ENCODE measurements at places on chromosomes 3 and 15. TPM values are rescaled to one million over a fixed set of nuclear protein-coding genes. Genes with fewer than 3 reads are reported as not detected.

Gene RARRES1
- total RNA-seq = 2.3 TPM

Gene TRPM1
- not detected for total RNA-seq

Gene ZSCAN29
- total RNA-seq = 17.0 TPM

Gene COL8A1
- 329 TPM for total RNA-seq

Gene MED12L
- total RNA-seq = 0.49 TPM

Gene TRMT10C
- 19.7 TPM for total RNA-seq

Gene TMEM266
- 0.25 TPM for total RNA-seq

Gene AHSG
- not detected for total RNA-seq

Gene PAK6
- total RNA-seq = 9.0 TPM

Gene GASK1A
- 0.33 TPM for total RNA-seq

Gene PLSCR4
- 2.9 TPM for total RNA-seq

Gene NEIL1
- 3.1 TPM for total RNA-seq

Gene MST1R
- 2.0 TPM for total RNA-seq

Gene XCR1
- not detected for total RNA-seq

Gene NGRN
- 71.2 TPM for total RNA-seq

Gene ALCAM
- 134 TPM for total RNA-seq

Gene MAPKAPK3
- total RNA-seq = 45.3 TPM

Gene FETUB
- total RNA-seq = not detected

Gene LZTFL1
- 11.4 TPM for total RNA-seq

Gene PLA1A
- 0.16 TPM for total RNA-seq

Gene CCR3
- not detected for total RNA-seq

Gene CACNA1D
- total RNA-seq = 0.49 TPM

Gene RPS17
- 1,888 TPM for total RNA-seq

Gene PRTG
- total RNA-seq = 11.2 TPM

Gene HMCES
- 31.6 TPM for total RNA-seq

Gene CYP8B1
- total RNA-seq = not detected
